ENCODE measurements at places on chromosomes 2 and 18.

GRCh38 chr2:6896930-6897759 lies 19.6 kb downstream of the RSAD2 start:
- DNase-seq, result no peak

DNA sequence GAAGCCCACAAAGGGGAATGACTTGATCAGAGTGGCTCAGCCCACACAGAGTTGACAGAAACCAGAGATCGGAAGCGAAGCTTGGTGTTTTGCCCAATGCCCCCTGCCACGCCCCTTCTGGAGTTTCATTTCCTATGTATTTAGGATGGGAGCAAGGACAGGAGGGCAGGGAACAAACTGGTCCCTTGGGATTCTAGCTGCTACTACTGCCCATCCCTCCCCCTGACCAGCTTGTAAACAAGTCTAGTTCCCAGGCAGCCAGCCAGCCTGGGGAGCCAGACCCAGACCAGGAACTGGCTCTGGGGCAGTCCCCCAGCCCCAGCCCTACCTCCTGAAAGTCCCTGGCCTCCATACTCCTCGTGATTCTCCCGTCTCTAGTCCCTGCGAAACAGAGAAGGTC lies 8.3 kb downstream of the WNT6 start:
- no peak for DNase-seq

- DNase-seq, result no peak
Observed at GRCh38 chr2:152134488-152135280, 35.8 kb upstream of the CACNB4 start.

DNA sequence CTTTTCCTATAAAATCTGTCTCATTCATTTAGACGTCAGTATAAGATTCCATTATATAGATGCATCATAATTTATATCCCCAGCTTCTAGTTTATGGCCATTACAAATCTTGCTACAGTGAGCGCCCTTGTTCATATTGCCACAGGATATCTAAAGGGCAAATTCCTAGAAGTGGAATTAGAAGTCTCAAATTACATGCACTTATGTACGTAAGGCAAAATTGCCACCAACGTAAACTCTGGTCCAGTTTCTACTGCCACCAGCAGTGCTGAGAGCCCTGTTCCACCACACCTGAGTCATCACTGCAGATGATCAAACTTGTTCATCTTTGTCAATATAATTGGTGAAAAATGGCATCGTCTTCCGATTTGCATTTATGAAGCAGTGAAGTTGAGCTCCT lies 90.9 kb upstream of the ID2 start:
- no peak for DNase-seq

DNA sequence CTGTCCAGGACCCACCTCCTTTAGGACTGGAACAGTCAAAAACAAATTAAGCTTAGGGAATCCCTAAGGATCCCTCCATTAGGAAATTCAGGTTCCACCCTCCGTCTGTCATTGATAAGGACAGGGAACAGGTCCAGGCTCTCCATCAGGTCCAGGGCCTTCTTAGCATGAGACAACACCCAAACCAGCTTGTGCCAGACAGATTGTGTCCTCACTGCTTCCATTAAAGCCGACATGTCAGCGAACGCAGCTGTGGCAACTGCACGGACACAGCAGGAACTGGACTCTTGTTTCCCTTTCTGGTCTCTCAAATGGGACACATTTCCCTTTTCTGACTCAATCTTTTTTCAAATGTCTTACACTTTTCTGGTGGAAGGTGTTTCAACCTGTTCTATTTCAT lies 81.4 kb downstream of the BCL11A start:
- DNase-seq, result no peak

DNA sequence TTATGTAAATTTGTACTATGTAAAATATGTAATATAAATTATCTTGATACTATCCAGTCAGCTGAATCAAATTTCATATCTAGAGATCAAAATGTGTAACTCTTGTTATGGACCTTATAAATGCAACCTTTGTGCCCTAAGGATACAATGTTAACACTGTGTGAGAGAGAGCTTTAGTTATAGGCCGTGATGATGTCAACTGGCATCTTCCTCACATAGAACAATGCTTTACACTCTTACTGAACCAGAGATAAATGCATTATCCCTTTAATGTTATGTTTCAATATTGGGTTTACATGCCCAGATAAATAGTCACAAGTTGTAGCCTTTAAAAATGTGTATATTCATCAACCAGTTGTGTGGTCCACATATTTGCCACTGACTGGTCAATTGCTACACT lies 115.1 kb downstream of the KCNJ3 start:
- no peak for DNase-seq

- no peak for DNase-seq
Observed at GRCh38 chr2:65357959-65358294, 74.5 kb downstream of the SPRED2 start.

GRCh38 chr18:1751249-1751648 lies 820.1 kb downstream of the METTL4 start:
- DNase-seq, result no peak

DNA sequence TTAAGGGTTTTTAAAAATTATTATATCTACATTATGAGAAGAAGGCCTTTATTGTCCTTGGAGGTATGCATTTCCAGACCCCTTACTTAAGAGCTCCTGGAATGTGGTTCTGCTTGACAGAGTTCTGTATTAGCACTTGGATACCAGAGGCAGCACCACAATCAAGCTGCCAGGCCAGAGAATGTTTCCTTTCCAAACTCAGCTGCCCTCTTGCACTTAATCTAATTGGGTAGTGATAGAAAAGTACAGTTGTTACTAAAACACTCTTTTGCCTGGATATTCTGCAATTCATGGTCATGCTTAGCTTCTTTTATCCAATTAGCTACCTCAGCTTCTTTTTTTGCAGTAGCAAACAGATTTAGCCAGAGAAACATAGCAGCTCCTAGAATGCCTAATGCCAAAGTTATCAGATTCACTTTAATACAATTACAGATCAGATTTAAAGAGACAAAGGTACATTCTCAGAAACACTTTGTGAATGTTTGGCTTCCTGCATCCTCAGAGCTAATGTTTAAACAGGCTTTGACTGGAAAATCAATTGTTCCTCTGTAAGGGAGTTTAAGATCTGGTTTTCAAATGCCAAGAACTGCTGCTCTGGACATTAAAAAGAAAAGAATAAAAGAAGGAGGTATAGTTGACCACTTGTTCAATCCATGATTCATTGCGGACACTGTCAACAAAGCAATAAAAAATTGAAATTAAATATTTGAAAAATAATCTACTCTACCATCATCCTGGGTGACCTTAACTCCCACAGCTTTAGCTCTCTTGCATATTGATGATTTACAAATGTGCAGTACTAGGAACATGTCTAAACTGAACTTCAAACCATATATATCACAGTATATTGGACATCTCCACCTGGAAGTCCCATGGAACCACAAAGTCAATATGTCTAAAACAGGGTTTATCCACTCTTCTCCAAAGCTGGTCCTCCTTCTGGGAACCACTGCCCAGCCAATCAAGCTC lies 12.8 kb downstream of the NOSTRIN start:
- DNase-seq, result no peak

- DNase-seq, result no peak
Observed at GRCh38 chr18:73503326-73503725, 635.5 kb upstream of the NETO1 start.

DNA sequence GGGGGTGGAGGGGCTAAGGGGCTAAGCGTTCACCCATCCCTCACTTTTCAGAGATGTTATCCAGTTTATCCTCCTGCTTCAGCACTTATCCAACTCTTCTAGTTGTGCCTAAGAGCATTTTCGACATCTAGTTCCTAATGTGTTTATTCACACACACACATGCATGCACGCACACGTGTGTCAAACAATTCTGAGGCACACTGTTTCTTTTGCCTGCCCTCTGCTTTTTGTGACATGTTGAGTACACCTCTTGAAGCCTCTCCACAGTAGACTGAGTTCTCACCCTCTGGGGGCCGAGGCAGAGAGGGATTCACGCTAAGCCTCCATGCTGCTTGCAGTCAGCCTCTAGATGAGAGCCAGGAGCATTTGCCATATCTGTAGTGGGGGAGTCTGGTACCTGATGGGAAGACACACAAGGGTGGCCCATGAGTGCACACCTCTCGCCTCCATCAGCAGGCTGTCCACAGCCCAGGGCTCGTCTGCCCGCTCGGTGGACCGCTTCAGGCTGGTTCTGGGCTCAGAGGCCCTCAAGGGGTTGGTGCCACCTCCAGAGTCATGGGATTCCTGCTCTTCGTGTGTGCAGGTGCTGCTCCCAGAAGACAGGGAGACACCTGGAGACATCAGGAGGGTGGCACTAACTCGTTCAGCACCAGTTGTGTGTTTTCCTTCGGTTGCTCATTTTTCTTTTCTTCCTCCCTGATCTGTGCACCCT lies 11.9 kb downstream of the TWIST2 start:
- no peak for DNase-seq

DNA sequence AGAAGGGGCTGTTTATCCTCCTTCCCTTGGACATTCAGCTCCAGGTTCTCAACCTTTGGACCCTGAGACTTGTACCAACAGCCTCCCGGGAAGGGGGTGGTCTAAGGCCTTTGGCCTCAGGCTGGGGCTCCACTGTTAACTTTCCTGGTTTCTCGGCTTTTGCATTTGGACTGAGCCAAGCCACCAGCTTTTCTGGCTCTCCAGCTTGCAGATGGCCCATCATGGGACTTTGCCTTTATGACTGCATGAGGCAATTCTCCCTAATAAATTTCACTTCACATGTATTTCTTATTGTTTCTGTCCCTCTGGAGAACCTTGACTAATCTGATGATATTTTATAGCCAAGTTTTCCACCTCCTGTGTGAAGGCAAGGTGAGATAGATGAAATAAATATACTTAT lies 180.8 kb downstream of the PPP1R1C start:
- DNase-seq, result no peak

All from coronary artery (tissue), 2 donors.